ENCODE measurements at places on chromosomes 16 and 17.

DNA sequence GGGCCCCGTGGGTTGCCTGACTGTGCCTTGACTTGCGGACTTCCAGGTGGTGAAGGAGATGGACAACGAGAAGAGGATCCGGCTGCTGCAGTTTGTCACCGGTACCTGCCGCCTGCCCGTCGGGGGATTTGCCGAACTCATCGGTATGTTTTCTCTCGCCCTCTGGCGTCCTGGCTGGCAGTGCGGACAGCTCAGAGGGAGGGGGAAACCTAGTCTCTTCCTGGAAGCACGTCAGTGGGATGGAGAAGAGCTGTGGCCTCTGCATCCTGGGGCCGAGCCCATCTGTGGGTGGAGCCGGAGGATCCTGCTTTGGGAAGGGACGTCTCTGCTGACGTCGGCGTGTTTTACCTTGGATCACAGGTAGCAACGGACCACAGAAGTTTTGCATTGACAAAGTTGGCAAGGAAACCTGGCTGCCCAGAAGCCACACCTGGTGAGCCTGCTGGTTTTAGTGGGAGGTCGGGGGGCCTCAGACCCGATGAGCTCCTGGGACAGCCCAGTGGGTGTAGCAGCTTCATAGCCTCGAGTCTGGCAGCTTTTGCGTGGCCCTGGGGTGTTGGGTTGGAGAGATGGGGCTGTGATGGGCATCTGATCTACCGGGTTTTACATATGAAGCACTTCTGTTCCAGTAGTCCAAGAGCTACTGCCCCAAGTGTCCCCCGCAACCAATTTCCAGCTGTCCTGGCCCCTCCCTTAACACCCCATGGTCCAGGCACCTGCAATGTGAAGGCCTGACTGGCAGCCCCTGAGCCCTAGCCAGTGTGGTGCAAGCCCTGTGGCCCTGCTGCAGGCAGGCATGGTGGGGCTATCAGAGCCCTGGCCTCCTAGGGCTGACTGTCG, 11.9 kb upstream of the CLEC18A start:
- peak; percentile 26 for DNase-seq

- no peak for DNase-seq
Observed at GRCh38 chr16:69100071-69100691, 5.3 kb upstream of the HAS3 start.

GRCh38 chr17:72976971-72977770, 115.3 kb downstream of the SLC39A11 start:
- no peak for DNase-seq

GRCh38 chr16:25270577-25270976, 12.9 kb upstream of the ZKSCAN2 start:
- no peak for DNase-seq

- DNase-seq: peak; percentile 69
Observed at GRCh38 chr17:29124135-29124924, 55.9 kb downstream of the MYO18A start.

GRCh38 chr17:1759529-1759928, 2.3 kb upstream of the SERPINF1 start:
- no peak for DNase-seq

- DNase-seq: no peak
Observed at GRCh38 chr17:50093246-50093645, 1.9 kb upstream of the PDK2 start.
